ENCODE measurements at places on chromosomes 5 and 9.

DNA sequence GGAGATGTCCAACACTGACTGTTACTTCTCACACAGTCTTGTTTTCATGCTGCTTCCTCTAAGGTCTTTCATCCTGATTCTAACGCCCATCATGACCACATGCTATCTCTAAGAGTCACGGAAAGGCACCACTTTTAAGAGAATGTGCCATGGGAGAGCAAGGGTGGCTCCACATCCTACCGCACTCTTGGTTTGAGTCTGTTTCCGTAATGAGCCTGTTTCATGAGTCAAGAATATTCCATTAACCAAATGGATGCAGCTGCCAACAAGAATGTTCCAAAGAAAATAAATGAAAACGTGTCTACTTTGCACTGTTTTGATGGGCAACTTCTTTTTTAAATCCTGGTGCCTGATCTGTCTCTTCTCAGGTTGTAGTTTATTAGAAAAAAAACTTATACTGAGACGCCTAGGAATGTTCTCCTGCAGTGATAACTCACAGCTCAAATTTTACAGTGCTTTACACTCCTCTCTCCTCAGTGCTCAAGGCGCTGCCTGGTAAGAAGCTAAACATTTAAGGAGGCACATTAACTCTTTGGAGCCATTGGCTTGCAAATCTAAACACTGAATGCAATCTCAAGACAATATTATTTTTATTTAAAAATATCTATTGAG, 124.3 kb downstream of the FGF1 start:
- DNase-seq = no peak

GRCh38 chr5:139642213-139642612, 5.9 kb upstream of the CXXC5 start:
- no peak for DNase-seq

GRCh38 chr5:121688126-121688525, 163.6 kb upstream of the FTMT start:
- DNase-seq = no peak

DNA sequence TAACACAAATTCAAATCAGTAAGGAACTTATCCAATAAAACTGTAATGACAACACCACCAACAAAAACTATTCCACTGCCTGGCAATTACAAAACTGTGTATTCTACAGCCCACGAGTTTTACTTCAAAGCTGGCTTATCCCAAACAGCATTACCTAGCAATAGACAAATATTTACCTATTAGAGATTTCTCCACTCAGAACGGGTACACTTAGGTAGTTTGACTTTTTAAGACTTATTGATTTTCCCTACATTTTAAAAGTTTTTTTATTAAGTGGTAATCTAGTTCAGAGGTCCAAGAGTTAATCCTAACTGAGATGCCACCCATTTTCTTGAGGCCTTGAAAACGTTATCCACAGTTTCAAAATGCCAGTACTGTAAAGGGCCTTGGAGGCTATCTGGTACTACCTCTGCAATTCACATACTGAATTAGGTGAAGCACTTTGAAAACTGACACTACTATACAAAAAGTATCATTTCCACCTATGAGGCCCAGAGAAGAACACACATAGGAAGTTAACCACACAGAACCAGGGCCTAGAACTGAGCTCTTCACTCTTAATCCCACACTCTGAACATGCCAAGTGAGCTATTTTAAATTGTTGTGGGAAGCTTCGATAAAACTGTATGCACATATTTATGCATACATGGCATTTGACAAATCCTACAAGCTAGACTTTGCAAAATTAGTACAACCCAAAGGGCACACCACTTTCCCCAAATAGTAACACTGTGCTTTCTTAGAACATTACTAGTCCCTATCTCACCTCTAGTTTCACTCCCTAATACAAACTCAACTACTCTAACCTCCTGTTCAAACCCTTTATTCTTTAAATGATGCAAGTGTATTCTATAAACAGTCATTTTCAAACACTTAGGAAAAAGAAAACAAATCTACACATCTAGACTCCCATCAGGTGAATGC, 2.1 kb downstream of the NADK2 start:
- peak; percentile 37 for DNase-seq

DNA sequence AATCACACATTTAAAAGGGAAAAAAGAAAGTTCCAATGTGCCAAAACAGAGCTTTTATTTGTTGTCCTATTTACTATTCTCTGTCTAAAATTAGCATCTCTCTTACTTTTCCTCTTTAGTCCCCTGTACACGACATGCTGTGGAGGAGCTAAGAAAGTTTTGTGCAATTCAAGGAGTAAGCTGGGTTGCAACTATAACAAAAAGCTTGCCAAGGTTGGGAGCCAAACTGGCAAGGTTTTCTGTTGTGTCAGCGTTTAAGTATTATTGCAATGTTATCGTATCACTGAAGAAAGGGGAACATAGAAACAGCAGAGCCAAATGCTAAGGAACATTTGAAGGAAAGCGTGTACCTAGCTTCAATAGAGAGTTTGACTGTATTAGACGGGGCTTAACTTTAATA, 680.8 kb downstream of the CETN3 start:
- no peak for DNase-seq

DNA sequence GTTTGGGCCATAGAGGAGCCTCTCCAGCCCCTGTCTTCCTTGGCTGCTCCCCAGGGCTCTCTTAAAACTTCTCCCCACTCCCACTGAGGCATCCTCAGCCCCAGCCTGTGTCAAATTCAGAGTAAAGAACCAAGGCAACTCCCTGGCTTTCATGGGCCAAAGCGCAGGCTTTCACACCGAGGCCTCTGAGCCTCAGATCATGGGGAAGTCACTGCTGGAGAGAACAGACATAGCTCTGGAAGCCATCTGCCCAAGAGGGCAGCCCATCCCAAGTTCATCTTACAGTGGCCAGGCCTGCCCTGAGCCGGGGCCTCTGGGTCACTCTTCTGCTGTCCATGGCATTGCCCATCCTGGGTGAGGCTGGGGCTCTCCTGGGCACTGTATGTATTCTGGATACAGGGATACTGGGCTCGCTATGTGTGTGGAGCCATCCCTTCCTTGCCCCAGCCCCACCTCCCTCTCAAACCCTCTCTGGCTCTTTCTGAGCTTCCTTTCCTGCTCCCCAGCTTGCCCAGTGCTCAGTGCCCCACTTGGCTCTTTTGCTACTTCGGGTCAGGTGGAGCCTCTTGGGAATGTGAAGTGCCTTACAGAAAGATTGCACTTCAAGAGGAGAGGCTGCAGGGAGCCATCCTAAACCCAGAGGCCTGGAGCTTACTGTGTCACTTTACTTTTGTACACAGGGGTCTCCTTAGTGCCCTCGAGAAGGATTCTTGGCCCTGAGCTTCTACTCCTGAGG, 33.0 kb downstream of the TGFBI start:
- DNase-seq = no peak

DNA sequence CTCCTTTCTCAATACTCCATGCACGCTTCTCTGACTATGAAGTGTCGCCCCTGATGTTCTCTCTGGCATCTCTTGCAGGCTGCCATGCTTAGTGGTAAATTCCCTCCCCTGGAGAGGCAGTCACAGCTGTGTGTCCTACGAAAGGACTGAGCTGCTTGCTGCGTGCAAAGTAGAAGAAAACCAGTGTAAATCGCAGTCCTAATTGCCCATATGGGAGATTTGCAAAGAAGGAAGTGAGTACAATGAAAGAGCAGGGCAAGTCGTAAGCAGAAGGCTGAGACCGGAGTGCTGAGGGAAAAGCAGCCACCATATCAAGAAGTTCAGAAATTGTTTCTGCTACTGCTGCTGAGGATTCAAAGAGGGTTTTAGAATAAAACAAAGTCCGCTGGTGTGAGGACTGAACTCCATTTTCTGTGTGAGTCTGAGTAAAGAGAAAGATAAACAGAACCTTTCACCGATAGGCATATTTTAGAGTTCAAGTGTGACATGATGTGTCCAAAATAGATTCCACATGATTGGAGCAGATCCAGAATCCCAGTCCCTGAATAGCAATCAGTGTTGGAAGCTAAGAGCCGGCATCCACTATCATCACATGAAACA, 507.8 kb upstream of the MPDZ start:
- peak; percentile 74 for DNase-seq

DNA sequence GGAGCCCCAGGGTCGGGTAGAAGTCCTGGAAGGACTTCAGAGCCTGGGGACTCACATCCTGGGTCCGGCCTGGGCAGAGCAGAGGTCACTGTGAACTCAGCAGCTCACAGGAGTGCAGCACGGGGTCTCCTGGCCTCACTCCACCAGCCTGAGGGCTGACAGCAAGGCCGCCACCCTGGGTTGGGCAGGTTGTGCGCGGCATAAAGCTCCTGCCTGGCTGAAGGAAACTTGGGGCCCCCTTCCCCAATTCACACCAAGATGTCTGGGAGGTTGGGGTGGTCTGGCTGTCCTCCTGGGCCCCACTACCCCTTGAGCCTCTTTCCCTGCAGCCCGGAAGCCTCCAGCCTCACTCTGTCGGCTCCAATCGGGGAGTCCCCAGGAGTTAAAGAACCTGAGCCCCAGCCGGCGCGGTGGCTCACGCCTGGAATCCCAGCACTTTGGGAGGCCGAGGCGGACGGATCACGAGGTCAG, 2.1 kb downstream of the LCN15 start:
- no peak for DNase-seq

GRCh38 chr5:58854441-58854840, 271.6 kb downstream of the RAB3C start:
- DNase-seq = no peak

DNA sequence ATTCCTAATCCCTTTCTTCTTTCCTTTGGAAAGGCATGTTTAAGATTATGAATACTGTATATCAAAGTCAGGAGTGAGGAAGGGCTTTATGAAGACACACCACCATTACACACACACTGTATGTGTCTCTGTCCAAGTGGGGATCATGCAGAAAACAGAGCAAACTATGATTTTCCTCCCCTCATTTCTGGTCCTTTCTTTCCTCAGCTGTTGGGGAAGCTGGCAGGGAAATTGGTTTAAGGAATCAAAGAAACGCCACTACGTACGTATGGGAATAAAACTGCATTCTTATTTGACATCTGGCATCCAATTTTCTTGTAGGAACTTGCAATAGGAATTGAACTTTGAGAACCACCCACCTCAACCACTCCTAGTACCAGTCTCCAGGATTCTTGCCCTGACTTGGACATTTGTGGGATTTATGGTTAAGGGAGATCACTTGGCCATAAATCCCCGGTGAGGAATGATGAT, 125.8 kb downstream of the PDE4D start:
- DNase-seq = no peak

GRCh38 chr5:67200809-67201562, 4.4 kb upstream of the CD180 start:
- no peak for DNase-seq

DNA sequence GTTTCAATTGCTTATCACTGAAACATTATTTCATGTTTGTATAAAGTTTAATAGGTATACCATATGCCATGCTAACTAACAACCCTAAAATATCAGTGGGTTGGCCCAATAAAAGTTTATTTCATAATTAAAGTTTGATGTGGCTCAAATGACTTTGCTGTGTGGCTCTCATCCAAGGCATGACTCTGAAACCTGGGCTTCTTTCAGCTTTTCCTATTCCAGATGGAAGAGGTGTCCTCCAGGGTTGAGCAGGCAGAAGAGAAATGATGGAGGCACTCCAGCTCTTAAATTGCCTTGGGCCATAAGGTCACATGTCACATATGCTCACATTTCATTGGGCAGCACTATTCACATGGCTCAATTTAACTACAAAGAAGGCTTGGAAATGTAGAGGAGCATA, 101.9 kb downstream of the MACIR start:
- DNase-seq = no peak

- DNase-seq = no peak
Measured at GRCh38 chr9:105836936-105837660, 142.8 kb downstream of the TMEM38B start.

DNA sequence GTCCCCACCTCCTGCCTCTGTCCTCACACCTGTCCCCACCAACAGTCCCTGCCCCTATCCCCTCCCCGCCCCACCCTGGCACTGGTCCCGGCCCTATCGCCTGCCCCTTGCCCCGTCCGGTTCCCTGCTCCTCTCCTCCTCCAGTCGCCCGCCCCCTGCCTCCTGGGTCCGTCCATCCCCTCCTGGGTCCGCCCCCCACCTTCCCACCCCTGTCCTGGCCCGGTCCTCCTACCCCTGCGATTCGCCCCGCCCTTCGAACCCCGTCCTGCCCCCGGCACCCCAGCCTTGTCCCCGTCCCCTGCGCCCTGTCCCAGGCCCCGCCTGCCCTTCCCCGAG, 372 bp downstream of the EDF1 start:
- DNase-seq = no peak

- DNase-seq = no peak
Measured at GRCh38 chr9:101307524-101308213, 77.1 kb downstream of the BAAT start.

- peak; percentile 86 for DNase-seq
Measured at GRCh38 chr9:70420441-70421271, 6.2 kb upstream of the KLF9 start.

GRCh38 chr9:76366275-76366674, 28.0 kb downstream of the RFK start:
- no peak for DNase-seq

GRCh38 chr9:76699971-76700370, 64.3 kb upstream of the PCA3 start:
- DNase-seq = no peak

DNA sequence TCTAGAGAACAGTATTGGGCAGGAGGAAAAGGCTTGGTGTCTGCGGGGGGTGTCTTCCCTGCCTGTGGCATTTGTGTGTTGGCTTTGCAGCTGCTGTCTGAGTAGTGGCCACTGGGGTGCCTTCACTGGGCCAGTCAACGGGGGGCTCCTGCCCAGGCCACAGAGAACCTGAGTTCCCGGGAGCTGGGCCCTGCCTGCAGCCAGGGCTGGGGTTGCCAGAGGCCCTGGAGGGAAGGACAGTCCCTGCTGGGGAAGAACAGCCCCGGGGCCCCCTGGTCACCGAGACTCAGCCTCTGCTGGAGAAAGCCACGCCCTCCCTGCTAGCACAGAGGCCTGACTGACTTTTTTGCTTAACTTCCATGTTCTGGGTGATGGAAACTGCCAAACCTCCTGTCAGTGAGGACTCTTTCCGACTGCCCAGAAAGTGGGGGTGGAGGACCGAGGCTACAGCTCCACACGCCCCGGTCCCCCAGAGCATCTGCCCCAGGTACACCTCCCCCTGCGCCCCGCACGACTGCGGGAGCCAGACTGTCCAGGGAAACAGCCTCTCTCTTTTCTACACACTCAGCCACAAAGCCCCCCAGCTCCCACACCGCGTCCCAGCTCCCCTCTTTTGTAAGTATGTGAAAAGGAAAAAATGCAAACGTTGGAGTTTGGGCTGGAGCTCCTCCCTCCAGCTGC, 133.4 kb downstream of the DAB2IP start:
- DNase-seq = no peak

GRCh38 chr5:111553868-111554267, 41.5 kb upstream of the STARD4 start:
- DNase-seq = peak; percentile 8

DNA sequence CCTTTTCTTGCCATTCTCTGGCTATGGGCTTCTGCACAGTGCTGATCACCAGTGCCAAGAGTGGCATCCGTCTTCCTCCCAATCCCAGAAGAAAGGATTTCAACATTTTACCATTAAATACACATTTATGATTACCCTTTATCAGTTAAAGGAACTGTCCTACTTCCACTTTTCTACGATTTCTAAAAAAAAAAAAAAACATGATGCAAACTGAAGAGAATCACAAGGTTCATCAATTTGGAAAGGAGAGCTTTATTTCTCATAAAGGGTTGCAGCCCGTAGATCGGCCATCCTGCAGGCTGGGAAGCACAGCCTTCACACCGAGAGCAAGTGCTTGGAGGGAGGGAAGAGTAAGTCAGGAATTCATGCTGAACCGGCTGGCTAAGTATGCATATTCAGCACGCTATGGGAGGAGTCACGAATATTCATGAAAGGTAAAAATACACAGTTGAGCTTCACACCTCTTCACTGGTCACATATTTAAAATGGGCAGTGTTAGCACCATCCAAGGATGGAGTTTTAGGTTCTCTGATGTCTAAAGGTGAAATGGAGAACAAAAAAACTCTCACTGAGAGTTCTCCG, 52.5 kb upstream of the SEMA4D start:
- no peak for DNase-seq

All from OCI-M1 (cell line).